Left forelimb (tissue), 1 donor: ENCODE measurements at places on chromosomes 11 and 22.

- DNase-seq = no peak
Measured at GRCh38 chr11:46846510-46846830, 390 bp upstream of the CKAP5 start.

DNA sequence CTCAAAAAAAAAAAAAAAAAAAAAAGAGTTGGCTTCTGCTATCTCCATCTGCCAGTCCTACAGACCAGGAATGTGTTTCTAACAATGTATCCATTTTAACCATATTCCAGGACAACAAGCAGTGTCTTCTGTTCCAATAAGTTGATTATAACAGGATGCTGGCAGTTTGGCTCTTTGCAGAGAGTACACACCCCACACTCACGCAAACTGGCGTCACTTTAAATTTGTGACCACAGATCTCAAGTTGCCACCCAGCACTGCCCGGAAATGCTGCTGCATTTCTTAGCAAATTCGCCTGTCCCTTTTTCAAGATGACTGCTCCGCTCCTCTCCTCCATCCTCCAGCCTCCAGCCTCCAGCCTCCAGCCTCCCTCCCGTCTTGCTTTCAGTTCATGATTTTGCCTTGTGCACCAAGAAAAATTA lies 44.3 kb downstream of the SCGB1A1 start:
- no peak for DNase-seq

GRCh38 chr11:86587264-86588193 lies 84.9 kb downstream of the ME3 start:
- DNase-seq = no peak

GRCh38 chr22:29208879-29209623 lies 3.4 kb downstream of the EMID1 start:
- no peak for DNase-seq

GRCh38 chr22:32661296-32661695 lies 140.2 kb upstream of the TIMP3 start:
- DNase-seq = no peak
